ENCODE measurements at places on chromosomes 3 and 15.

DNA sequence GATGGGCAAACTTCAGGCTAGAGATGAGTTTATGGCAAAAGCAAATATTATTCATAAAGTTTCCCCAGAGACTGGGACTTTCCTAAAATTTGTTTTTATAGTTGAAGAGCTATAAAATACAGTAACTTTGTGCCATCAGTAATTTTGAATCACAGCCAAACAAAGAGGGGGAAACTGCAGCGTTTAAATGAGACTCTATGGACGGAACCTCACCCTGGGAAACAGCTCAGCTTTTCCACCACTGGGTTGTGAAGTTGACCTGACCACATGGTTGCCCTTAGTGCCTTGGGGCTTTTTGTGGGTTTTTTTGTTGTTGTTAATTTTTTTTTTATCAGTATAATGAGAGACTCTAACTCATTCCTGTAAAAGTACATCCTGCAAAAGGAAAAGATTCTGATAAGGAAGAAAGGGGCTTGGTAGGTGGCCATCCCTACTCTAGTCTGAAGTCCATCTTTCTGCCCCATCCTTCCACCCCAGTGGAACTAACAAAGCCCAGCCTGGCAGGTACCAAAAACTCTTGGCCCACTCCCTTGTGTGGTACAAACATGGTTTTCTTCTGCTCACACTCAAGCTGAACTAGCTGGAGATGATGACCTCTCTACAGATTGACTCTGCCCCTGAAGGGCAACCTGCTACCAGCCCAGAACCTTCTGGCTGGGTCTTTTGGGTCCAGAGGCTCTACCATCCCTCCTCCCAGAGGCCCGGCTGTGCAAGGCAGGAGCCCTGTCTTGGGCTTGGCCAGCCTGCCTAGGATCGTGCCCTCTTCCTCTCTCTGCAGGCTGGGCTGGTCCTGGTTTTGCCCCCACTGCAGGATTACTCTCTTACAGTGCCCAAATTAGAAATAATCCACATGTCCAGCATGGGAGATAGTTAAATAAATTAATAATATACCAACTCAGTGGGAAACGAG lies 41.2 kb downstream of the RLBP1 start:
- DNase-seq: peak; percentile 49

GRCh38 chr3:141524988-141525387 lies 38.2 kb downstream of the RASA2 start:
- DNase-seq: no peak

DNA sequence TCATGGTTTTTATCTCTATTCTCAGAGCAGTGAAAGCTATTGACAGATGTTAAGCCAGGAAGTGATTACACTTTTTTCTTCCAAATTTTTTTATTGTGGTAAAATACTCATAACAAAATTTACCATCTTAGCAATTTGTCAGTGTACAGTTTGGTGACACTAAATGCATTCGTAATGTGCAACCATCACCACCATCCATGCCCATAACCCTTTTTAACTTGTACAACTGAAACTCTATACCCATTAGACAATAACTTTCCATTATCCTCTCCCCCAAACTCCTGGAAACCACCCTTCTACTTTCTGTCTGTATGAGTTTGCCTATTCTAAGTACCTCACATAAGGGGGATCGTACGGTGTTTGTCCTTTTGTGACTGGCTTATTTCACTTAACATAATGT lies 15.1 kb upstream of the POMGNT2 start:
- DNase-seq: no peak

- no peak for DNase-seq
Observed at GRCh38 chr3:74787011-74787410, 172.6 kb upstream of the CNTN3 start.

DNA sequence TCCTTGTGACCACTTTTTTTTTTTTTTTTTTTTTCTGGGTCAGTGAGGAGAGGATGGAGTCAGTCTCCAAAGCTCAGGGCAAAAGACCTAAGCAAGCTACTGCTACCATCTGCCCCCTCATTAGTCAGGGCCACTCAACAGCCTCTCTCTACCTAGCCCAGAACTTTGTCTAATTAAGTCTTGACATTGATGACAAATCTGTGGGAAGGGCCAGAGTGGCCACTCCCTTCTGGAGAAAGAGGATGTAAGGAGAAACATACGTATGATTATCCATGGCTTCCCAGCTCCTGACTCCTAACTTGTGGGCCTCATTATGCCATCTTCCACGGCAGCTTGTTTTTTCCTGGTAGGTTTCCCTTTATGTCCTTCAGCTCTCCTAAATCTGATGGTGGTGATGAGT lies 37.9 kb downstream of the NR1I2 start:
- DNase-seq: no peak

DNA sequence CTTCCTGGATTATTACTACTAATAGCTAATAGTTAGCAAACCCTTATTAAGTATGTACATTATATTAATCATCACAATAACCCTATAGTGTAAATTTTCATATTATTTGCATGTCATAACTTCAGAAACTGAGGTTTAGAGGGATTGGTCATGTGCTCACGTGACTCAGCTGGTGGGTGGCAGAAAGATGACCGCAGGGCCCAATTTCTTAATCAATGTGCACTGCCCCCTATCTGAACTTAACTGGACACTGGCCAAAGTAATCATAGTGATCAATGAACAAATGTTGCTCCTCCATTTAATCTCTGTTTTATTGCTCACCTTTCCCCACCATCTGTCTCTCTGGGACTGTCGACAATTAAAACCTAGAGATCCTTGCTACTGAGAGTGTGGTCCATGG lies 52.2 kb downstream of the PLD1 start:
- DNase-seq: no peak

GRCh38 chr3:136678981-136679380 lies 73.2 kb downstream of the STAG1 start:
- DNase-seq: no peak

GRCh38 chr15:101657968-101658784 lies 6.0 kb upstream of the TM2D3 start:
- no peak for DNase-seq

GRCh38 chr3:41131224-41131623 lies 68.1 kb upstream of the CTNNB1 start:
- DNase-seq: no peak

DNA sequence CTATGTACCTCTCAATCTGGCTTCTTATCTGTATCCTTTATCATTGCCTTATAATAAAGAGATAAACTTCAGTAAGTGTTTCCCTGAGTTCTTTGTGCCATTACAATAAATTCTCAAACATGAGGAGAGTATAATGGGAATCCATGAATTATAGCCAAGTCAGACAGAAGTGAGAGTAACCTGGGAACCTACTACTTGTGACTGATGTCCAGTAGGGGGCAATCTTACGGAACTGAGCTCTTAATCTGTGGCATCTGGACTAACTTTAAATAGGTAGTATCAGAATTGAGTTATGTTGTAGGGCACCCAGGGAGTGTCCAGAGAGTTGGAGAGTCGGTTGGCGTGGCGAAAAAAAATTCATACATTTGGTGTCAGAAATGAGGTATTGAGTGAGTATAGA lies 542.6 kb downstream of the ZBBX start:
- DNase-seq: no peak

DNA sequence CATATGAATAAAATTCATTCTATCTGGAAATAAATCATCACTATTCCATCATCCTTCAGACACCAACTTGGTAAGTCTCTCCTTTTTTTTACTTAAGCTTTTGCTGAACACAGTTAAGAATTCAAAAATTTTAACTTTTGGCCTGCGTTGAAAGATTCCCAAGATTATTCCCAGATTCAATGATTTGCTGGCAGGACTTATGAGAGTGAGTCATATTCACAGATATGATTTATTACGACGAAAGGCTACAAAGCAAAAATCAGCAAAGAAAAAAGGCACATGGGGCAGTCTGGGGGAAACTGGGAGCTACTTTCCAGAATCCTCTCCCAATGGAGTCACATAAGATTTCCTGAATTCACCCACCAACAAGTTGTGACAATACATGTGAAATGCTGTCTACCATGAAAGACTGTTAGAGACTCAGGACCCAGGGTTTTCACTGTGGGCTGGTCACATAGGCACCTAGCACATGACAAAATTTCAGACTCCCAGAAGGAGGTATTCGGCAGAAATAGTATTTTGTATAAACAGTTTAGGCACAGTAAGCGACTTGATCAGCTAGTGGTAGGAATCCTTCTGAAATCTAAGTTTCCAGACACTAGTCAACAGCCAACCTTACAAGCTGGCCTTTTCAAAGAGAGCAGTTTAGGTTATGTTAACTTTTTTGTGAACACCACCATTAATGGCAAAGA lies 82.1 kb downstream of the DLG1 start:
- no peak for DNase-seq

- no peak for DNase-seq
Observed at GRCh38 chr3:197001972-197002700, 27.5 kb downstream of the MELTF start.

DNA sequence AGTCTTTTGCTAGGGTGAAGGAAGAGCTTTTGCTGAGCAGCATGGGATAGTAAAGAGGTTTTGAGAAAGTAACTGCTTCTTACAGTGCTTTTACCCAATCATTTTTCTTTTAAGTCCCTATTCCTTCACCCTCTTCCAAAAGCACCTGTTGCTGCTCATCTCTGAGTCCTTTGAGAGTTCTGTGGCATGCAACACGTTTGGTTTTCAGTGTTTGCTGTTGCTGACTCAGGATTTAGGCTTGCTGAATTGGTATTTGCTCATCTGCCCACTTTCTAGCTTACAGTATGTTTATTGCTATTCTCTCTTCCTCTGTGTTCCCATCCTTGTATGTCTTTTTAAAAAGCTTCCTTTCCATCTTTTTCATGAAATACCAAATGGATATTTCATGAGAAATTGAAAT lies 55.9 kb upstream of the THRB start:
- DNase-seq: no peak

DNA sequence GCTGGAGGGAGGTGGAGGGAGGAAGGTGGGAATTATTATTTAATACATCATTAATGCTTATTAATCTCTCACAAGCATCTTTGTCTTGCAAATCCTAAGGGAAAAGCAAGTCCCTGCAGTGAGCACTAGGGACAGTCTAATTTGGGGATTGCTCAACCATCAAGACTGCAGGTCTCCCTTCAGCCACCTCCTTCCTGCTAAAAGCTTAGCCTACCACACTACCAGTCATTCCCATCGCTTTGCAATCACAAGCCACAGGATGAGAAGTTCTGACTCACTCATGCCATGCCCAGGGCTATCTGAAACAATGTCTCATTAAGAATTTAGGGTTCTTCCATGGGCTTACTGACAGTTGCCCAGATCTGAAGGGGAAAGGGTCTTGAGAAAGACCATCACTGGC lies 51.0 kb upstream of the EIF1B start:
- no peak for DNase-seq

GRCh38 chr3:72341380-72341770 lies 506.9 kb downstream of the SHQ1 start:
- no peak for DNase-seq

DNA sequence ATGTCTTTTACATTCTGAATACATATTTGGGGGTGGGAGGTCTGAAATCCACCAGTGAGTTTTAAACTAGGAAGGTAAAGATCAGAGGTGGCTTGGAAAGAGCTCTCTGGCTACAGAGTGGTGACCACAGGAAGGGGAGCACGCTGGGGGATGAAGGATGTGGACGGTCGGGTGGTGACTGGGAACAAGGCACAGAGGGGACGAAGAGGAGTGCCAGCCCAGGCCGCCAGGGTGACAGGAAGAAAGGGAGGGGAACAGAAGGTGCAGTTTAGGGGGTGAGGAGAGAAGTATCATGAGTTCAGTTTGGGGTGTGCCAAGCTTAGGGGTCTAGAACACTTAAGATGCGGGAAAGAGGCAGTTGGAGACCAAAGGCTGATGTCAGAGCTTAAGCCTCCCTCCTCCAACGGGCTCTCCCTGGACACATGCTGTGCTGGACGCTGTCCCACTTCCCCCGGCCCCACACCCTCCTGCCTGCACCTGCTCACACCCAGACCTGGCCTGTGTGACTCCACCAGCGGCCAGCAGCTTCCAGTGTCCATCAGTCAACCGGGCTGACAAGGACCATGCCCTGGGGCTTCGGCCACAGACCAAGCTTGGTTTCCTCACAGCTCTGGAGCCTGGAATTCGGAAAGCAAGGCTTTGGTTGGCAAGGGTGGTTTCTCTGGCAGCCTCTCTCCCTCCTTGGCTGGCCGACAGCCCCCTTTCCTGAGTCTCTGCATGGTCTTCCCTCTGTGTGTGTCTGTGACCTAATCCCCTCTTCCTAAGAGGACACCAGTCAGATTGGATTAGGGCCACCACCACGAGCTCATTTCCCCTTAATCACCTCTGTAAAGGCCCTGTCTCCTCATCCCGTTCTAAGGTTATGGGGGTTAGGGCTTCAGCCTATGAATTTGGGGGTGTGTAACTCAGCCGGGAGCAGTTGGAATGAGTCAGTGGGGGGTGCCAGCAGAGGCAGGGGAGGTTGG lies 120.4 kb upstream of the IQSEC1 start:
- no peak for DNase-seq

- peak; percentile 55 for DNase-seq
Observed at GRCh38 chr15:68559345-68560310, 19.2 kb upstream of the CORO2B start.

- no peak for DNase-seq
Observed at GRCh38 chr15:57504599-57504940, 87.1 kb upstream of the MYZAP start.

DNA sequence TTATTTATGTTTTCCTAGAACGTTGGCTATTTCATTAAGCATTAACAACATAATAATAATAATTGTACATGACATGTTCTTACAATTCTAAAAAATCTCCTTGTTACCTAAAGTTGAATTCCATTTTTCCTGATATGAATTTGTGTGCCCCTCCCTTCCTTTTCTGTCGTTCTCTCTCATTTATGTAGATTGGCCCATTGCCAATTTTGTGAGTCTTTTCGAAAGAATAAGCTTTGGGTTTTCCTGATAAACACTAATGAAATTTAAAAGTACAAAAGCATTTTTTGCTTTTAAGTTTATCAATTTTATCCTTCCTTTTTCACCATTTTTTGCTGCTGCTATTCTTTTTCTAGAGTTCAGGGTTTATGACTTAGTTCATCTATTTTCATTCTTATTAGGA lies 44.9 kb downstream of the PRR23E start:
- no peak for DNase-seq

- no peak for DNase-seq
Observed at GRCh38 chr3:54870423-54870822, 57.4 kb downstream of the LRTM1 start.

- no peak for DNase-seq
Observed at GRCh38 chr15:72113347-72114031, 4.5 kb downstream of the MYO9A start.

GRCh38 chr3:191283400-191283799 lies 45.8 kb upstream of the CCDC50 start:
- DNase-seq: no peak

DNA sequence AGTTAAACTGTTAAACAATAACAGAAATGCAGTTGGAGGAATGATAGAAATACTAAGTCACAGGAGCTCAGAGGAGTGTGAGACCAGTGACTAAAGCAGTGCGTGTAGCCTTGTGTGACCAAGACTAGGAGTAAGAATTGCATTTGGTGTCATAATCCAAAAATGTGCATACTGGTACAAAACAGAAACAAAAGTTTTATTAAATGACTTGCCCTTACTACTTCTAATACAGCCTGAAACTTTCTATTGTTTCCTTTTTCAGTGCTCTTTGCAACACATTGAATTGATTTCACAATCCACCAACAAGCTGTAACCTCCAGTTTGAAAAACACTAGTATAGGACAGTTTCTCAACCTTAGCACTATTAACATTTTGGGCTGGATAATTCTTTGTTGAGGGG lies 17.1 kb downstream of the SNX1 start:
- DNase-seq: no peak

GRCh38 chr15:43775411-43775965 lies 1.3 kb downstream of the ELL3 start:
- no peak for DNase-seq

All from stimulated activated CD8-positive, alpha-beta memory T cell treated with anti-CD3 and anti-CD28 coated beads, Interleukin-15, amount 100 ng/mL, for 48 hours (primary cell).